ENCODE measurements at places on chromosomes 11 and 22.

GRCh38 chr22:17724678-17725499, 49.4 kb downstream of the BID start:
- no peak for DNase-seq

DNA sequence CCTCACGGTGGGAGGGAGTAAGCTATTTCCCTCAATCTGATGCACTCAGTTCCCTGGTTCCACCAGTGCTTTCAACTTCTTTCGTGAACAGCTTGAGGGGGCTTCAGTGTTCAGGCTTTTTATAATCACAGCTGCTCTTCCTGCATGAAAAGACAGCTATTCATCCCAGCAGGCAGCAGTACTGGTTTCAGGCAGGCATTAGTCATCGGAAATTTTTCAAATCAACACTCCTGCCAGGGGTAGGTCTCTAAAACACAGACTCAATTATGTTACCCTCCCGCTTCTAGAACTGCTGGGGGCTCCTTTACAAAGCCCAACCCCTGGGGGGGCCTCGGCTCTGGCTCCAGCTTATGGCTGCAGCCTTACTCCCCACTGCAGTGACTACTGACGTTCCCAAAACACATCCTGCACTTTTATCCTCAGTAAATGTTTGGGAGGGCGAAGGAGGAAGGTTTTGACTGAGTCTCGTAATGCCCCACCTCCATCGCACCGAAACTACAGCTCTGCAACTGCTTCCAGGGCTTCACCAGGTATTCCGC, 5.8 kb downstream of the POLDIP3 start:
- DNase-seq, result peak; percentile 35

- peak; percentile 69 for DNase-seq
Observed at GRCh38 chr11:13668957-13669521, 571 bp downstream of the FAR1 start.

- DNase-seq, result no peak
Observed at GRCh38 chr22:40015358-40015976, 20.7 kb downstream of the FAM83F start.

GRCh38 chr11:101807531-101807930, 107.3 kb upstream of the CEP126 start:
- DNase-seq, result no peak

DNA sequence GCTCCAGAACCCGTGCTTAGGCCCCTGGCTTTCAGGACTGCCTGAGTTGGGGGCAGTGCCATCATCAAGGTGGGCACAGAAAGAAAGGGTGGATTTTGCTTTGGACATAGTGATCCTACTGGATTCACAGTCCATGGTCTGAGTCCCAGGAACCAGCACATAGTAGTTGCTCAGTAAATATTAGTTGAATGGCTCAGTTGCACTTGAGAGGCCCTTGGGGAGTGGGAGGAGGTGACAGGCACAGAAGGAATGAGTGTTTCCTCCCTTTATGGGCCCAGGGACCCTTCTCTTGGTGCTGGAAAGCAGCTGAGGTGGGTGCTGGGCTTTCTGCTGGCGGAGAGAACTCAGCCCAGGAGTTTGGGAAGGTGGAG, 16.6 kb downstream of the ARHGEF17 start:
- DNase-seq, result no peak

DNA sequence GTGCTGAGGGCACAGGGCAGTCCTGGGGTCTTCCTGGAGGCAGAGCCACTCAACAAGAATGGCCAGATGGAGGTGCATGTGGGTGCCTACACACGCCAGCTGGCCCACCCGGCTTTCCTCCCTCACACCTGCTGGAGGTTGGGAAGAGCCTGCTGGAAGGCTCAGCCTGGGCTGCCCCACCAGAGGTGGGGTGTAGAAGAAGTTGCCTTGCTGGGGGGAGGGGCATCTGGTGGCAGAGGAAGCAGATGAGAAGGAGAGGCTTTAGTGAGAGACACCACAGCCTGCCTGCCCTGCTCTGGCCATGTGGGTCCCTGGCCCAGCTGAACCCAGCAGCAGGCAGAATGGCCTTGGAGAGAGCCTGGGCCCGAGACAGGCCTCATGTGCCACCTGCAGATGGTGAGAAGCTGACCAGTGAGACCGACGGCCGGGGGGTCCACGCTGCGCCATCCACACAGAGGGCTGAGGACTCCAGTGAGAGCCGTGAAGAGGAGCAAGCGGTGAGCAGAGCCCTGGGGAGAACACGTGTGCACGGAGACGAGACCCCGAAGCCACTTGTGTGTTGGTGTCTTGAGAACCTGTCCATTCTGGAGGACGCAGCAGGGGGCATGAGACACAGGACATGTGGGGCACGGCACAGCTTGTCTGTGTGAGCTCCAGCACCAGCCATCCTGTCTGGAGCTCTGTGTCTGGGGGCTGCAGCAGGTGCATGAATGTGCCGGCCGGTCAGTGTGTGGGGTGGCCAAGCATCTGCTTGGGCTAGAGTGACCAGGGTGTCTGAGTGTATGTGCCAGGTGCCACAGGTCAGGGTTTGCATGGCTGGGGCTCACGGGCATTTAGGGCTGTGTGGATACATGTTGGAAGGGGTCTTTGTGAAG, 2.7 kb downstream of the B4GALNT4 start:
- no peak for DNase-seq

GRCh38 chr11:624705-625635, at the start of gene CDHR5:
Gene CDHR5, minus strand, starts transcription at chr11:624955. Its CDS starts 53 bp downstream, at chr11:624902.
- DNase-seq, result no peak

DNA sequence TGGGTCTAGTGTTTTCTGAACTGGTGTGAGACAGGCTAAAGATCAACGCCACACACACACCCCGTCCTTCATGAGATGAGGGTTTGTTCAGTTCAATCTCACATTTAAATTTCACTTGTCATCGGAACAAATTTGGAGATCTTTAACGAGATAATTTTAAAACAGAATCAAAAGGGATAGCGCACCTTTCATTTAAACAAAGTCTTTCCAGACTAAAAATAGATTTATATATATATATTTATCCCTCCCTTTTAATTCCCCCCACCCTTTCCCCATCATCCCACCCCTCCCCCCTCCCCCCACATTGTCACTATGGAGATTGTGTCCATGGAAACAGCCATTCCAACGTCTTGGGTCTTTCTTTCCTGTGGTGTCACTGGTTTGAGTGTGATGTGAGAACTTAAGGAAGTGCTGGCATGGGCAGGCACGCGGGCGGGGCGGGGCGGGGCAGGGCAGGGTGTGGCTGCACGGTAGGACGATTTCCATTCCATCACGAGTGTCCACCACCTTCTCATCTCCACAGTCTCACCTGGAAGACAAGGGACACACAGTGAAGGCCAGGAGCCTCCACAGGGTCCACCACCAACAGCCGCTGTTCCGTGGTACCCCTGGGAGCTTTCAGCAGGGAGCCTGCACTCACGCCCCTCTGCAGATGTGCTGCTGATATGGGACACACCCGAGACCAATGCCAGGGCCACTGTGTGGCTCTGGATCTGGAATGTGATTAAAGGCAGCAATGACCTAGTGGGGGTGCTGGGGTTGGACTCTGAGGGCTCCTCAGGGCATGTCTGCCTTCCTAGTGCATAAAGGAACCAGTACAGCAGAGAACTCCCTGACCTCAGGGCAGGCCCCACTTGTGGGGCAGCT, 30.5 kb upstream of the CYP2D6 start:
- DNase-seq, result no peak

DNA sequence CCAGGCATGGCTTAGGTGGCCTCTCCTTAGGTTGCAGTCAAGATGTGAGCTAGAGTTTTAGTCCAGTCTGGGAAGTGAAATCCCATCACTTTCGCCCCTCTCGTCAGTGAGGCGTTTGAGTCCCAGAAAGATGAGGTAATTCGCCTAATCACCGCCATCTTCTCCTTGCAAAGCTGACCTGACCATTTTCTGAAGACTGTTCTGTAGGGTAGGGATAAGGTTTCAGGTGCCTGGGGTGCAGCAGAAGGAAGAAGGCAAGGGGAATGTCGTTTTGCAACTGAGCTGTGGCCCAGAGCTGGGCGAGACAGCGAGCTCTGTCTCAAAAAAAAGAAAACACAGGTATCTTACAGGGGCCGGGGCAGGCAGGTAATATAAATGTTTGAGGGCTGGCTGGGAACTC, 61.7 kb upstream of the CECR2 start:
- no peak for DNase-seq

GRCh38 chr22:20656902-20657836, 116.7 kb upstream of the SERPIND1 start:
- DNase-seq, result no peak

DNA sequence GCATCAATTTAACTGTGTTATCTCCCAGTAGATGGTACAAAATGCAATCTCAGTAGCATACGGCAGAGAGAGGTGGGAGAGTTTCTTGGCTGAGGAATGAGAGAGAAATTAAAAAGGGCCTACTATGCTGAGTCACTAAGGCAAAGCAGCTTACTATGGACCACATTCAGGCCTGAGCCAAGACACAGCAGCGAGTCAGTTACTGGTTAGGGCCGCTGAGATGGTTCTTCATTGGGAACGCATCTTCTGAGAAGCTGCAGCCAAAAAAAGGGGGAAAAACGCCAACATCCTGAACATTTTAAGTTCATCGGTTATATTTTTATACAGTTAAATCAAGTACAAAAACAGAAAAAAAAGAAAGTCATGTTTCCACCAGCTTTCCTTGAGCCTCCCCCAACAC, 61.1 kb upstream of the BDNF start:
- DNase-seq, result no peak

GRCh38 chr11:19199771-19200170, 2.0 kb downstream of the CSRP3 start:
- DNase-seq, result no peak

DNA sequence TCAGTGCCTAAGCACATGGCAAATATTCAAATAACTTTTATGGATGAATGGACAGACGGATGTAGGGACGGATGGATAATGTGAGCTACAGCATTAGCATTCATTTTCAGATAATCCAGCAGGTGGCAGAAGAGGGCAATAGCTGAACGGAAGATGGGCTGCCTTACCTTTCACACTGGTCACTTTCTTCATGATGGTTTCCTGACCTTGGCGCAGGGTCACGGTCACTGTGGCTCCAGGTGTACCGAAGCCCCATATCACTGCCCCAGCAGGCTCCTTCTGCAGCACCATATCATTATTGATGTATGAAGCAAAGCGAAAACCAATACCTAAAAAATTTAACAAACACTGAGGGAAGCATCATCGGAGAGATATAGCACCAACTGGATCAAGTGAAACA, 4.3 kb downstream of the SIAE start:
- peak; percentile 33 for DNase-seq

DNA sequence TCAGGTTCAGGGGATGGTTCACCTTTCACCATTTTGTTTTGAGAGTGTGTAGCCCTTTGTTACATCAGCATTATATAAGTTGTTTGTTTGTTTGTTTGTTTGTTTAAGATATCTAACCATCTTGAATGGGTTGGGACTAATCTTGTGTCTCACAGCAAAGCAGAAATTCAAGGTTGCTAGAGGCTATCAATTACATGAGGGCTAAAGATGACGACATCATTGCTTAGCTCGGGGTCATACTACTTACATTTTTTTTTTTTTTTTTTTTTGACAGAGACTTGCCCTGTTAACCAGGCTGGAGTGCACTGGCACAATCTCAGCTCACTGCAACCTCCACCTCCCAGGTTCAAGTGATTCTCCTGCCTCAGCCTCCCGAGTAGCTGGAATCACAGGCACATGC, 87.1 kb upstream of the XKR3 start:
- no peak for DNase-seq

GRCh38 chr11:68657021-68657780, 27.1 kb upstream of the GAL start:
- no peak for DNase-seq

GRCh38 chr11:8814209-8814922, 96.6 kb upstream of the AKIP1 start:
- DNase-seq, result no peak

DNA sequence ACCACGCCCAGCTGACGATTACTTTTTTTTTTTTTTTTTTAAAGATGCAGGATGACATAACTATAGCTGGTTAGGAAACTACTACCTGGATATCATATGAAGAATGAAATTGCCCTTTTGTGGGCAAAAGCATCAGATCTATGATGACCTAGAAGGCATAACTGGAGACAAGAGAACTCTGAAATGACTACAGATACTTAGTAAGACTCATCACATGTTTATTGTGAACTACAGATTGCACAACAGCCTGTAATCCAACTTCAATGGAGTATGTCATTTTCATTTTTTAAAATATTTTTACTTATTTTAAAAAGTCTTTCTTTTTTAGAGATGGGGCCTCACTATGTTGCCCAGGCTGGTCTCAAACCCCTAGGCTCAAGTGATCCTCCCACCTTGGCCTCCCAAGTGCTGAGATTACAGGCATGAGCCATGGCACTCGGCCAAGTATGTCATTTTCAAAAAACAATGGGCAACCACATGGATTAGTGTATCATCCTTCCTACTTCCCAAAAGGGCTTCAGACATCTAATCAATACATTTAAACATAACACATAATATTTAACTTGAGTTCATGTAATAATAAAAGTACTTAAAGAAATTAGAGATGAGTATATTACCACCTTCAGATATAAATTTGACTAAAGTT, 3.3 kb downstream of the MTMR2 start:
- no peak for DNase-seq

GRCh38 chr11:78432058-78432515, 14.5 kb upstream of the GAB2 start:
- DNase-seq, result no peak

DNA sequence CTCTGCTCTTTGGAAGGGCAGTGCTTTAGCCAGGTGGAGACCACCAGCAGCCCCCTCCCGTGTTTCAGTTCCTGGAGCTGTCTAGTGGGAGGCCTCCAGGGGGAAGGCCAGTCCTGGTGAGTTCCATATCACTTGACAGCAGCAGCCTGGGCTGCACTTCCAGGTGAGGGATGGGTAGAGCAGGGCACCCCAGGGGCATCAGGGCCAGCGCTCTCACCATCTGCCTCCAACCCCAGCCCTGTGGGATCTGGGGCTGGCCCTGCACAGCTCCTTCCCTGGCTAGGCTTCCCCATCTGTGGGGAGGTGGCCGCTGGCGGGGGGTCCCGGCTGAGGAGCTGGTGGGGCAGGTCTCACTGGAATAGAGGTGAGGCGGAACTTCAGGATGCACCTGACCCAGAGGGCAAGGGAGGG, 60.5 kb downstream of the MORC2 start:
- DNase-seq, result no peak

- DNase-seq, result no peak
Observed at GRCh38 chr11:3667149-3668035, 3.8 kb downstream of the CHRNA10 start.

DNA sequence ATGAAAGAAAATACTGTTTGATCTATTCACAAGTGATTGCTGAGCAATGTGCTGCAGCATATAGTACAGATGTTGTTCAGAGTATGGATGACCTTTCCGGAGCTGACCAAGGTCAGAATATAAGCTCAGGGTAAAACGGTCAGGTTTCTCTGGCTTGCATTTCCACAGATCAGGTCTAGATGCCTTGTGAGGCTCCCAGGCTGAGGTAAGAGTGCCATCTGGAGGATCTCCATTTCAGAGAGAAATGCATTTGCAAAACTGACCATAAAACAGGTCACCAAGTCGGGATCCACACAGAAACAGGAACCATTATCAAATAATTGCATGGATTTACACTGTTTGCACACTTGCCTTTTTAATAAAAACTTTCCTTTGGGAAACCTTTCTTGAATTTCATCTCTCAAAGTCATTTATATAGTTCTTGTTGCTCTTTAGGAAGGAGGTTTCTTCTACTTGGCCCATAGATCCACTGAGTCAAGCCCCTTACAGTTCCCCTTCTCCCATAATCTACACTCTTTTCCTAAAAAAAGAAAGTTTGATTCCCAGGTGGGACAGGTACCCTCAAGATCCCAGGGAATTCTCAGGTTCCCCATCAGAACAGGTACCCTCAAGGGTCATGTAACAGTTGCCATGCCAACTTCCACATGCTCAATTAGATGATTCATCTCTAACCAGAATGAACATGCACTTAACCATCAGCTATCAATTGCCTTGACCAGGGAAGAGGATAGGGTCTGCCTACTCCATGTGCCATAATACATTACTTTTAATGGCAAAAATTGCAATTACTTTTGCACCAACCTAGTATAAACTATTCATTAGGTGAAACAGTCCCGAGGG, 25.0 kb upstream of the TMPRSS5 start:
- DNase-seq, result no peak
